SJSA1 (cell line): ENCODE measurements at places on chromosomes 12 and 14.

DNA sequence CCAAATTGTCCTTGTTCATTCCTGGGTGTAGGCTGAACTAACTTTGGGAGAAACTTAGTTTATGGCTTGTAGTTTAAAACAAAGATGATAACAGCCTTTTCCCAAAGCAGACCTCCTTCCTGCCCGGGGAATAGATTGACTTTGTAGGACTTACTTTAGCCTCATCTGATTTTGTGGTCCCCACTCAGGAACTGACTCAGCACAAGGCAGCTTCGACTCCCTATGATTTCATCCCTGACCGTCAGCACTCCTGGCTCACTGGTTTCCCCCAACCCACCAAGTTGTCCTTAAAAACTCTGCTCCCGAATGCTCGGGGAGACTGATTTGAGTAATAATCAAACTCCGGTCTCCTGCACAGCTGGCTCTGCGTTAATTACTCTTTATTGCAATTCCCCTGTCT is 40.1 kb upstream of the DDHD1 start:
- peak; percentile 19 for DNase-seq

- DNase-seq = peak; percentile 40
These were observed 142.7 kb downstream of the TTLL5 start for GRCh38 chr14:75803765-75804164.

DNA sequence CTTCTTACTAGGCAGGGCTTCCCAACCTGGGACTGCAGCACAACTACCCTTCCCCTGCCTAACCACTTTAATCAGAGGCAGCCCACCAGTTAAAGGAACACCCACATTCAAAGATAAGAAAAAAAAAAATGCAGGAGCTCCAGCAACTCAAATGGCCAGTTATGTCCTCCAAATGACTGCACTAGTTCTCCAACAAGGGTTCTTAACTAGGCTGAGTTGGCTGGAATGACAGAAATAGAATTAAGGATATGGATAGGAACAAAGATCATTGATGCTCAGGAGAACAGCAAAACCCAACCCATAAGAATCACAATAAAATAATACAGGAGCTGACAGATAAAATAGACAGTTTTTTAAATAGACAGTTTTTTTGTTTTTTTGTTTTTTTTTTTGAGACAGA is 154.2 kb downstream of the PLCZ1 start:
- no peak for DNase-seq

DNA sequence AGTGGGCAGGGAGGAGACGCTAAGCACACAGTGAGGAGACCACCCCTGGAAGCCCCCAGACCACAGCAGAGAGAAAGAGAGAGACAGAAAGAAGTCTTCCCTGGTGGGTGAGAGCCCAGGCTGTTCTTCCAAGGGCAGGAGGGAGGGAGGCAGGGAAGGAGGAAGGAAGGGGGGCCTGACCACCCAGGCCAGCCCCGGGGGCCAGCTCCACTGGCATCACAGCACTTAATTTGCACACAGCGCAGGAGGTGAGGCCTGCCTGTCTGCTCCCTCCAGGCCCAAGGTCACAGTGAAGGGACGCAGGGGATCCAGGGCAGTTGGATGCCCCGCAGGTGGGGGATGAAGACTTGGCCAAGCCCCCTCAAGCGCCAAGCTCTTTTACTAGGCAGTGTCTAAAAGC is 141.9 kb upstream of the C14orf180 start:
- no peak for DNase-seq

GRCh38 chr14:22984959-22985658 is 2.8 kb upstream of the AJUBA start:
- no peak for DNase-seq

GRCh38 chr12:64025174-64025958 is 180.9 kb downstream of the SRGAP1 start:
- no peak for DNase-seq

DNA sequence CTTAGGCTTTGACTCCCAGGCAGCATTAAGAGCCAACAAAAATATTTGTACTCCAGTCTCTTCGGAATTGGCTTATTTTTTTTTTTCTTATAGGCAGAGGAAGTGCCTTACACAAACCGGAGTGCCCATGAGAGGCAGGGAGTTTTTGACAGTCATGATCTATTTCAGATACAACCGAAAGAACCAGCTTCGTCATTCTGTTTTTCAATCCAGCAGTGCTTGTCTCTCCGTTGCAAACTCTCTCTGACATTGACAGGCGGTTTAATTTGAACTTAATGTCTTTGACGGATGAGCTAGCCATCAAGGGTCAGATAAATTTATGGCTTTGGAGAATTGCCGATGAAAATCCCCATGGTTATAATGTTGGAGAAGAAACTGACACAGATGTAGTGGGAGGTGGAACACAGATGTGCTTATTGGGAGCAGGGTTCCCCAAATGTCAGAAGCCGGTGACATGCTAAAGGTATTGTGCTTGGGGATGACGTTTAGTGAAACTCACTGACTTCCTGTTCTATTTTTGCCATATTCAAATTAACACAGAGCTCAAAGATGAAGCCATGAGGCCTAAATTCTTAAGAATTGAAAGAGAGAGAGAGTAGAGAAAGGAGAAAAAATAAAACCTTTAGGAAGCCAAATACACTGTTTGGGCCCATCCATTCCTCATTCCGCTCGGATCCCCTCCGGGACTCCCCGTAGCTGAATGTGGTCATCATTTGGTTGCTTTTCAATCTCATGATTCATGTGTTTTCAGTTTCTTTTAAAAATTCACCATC is 59.7 kb downstream of the PLXNC1 start:
- no peak for DNase-seq

GRCh38 chr12:54411391-54412241 is 7.5 kb downstream of the ITGA5 start:
- peak; percentile 95 for DNase-seq

DNA sequence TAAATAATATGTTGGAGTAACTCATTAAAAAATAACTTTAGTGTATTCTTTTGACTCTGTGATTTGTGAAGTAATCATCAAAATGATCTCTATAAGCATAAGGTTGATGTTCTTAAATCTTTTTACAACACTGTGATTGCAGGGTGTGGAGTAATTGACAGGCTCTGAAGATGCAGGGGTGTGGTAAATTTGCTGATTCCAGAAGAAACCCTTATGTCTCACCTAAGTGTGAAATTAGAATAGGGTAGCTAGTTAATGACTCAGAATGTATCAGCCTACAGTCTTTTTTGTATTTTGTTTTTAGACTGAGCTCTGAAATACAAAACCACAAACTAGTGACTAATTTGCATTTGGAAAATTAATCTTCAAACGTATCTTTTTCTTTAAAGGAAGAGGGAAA is 5.9 kb downstream of the PRPF39 start:
- DNase-seq = no peak

- DNase-seq = no peak
These were observed 113.3 kb downstream of the PRKD1 start for GRCh38 chr14:29814156-29815015.

- DNase-seq = no peak
These were observed 21.0 kb upstream of the MAP1LC3B2 start for GRCh38 chr12:116538076-116538591.

- DNase-seq = peak; percentile 82
These were observed at the start of gene ARL1 for GRCh38 chr12:101407436-101408345. Gene ARL1, minus strand, starts transcription at chr12:101407772. Its CDS starts 127 bp downstream, at chr12:101407645.

- no peak for DNase-seq
These were observed 505 bp downstream of the BCL2L2 start for GRCh38 chr14:23307146-23307530.

DNA sequence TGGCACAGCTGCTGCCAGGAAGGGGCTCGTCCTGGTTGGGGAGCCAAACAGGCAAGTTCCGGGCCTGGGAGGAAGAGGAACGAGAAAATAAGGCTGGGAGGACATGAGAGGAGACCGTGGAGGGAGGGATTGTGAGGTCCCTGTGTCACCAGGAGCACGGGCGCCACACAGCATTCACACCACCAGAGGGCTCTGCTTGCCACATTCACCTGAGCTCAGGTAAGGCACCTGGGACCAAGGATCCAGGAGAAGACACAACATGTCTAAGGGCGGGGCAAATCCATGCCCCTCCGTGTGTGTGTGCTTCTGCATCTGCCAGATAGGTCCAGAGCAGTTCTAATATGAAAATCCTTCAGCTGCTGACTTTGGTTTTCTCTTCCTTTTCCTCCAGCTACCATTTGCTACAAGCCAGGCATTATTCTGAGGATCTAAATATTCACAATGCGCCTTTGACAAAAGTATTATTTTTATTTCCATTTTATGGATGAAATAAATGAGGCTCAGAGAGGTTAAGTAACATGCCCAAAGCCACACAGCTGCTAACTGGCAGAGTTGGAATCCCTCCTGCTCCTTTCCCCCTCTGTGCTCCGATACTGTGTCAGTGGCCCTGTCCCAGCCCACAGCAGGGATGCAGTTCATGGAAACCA is 14.6 kb downstream of the RAPGEF3 start:
- no peak for DNase-seq

DNA sequence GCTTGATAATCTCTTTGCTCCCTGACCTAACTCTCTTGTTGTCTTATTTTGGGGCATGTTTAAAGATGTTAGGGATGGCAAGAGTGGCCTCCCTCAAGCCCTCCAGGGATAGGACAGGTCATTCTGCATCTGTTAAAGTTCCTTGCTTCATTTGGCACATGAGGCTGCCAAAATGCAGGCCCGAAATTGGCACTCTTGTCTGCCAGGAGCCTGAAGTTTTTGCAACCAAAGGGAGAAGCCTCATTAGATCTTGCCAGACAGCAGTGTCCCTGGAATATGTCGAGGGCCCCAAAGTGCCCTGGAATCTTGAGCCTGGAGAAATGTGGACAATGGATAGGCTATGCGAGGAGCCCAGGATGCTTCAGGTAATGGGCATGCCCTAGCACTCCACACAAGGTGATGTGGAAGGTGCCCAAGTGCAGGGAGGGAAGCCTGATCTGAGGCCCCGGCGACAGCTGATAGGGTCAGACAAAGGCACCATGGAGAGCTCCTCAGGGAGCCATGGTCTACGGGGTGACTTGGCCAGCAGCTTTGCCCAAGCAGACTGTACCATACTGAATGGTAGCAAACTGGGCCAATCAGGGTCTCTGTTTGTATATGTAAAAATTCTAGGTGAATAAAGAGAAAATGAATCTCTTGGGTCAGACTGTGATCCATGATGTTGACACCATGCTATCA is 173.0 kb upstream of the WSCD2 start:
- no peak for DNase-seq

GRCh38 chr14:22502007-22502406 is 87.0 kb downstream of the DAD1 start:
- no peak for DNase-seq

- DNase-seq = no peak
These were observed 3.7 kb downstream of the IFFO1 start for GRCh38 chr12:6552140-6552551.

DNA sequence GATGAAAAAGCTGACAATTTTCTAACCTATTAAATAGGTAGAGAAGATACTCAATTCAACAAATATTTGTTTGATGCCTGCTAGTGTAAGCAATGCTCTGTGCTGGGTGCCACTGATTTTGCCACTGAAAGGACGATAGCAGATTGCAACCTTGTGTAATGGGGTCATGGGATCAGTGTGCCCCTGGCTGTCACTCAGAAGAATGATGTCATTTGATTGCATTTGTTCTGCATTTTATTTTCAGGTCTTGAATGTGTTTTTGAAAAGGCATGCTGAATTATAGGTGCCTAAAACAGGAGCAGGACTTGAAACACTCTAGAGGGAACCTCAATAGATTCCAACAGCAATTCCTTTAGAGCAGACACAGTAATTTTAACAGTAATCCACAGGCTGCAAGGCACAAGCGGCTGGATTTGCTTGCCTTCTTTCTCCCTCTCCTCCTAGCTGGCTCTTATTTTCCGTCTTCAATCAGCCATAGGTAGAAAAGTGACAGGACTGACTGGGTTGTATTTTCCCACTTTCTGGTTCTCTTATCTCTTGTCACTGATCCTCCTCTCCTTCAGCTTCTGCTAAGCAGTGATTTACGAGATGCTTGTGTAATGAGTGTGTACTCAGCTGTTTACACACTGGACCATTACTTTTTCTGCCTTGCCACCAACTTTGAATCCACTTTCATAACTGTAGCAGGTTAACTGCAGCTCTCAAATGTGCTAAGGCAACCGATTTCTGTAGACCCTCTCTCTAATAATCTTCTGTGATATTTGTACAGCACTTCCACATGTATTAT is 4.1 kb downstream of the PLXNC1 start:
- DNase-seq = no peak

GRCh38 chr12:95608252-95609033 is 57.2 kb upstream of the USP44 start:
- peak; percentile 54 for DNase-seq

DNA sequence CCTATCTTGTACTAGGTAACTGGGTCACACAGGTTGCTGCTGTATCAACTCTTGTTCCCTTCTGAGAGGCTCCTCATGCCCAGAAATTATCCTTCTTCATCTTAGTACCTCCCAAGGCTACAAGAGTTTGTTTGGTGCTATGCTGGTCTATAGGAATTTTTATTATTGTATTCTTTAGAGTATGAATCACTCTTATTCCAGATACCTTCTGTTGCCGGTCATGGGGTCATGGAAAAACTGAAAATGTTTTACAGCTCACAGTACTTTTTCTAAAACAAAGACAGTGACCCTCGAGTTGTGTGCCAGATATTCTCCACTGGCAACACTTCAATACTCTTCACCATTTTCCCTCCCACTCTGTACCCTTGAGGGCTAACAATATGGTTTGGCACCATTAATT is 1598.0 kb upstream of the TMEM132C start:
- DNase-seq = no peak

DNA sequence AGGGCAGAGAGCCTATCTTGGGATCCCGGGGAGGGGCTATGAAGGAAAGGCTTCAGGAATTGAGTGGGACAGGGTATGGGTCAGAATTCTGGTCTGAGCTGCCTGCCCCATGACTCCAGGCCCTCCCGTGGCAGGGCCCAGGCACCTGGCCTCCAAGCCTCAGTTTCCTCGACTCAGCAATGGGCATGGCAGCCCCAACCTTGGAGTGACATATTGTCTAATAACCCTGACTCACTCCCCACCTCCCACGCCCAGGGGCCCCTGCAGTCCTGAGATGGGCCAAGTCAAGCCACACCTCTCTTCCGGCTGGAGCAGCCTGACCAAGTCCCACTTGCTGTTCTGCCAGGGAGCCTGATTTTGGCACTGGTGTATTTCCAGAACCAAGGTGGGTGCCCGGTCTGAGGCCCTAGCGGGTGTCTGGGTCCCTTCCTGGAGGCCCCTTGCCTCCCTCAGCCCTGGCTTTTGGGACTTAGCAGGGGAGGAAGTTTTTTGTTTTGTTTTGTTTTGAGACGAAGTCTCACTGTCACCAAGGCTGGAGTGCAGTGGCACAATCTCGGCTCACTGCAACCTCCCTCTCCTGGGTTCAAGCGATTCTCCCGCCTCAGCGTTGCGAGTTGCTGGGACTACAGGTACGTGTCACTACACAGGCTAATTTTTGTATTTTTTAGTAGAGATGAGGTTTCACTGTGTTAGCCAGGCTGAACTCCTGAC is 40.3 kb upstream of the RCOR1 start:
- peak; percentile 24 for DNase-seq

DNA sequence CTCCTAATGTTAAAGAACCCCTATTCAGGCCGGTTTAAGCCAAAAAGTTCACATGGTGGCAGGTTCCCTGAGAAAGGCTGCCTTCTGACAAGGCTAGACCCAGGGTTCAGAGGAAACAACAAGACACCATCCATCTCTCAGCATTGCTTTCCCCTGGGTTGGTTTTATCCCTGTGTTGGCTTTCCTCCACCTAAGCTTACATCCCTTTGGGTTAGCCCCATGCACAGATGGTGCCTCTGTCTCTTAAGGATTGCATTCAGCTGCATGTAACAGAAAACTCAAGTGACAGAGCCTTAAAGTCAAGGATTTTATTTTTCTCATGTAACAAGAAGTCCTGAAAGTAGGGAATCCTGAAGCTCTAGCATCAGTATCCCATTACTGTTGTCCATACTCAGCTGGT is 42.8 kb upstream of the RIN3 start:
- DNase-seq = peak; percentile 1
